ENCODE measurements at places on chromosomes 1 and 21.

GRCh38 chr1:20198918-20199317 lies 12.6 kb upstream of the PLA2G2C start:
- no peak for DNase-seq

DNA sequence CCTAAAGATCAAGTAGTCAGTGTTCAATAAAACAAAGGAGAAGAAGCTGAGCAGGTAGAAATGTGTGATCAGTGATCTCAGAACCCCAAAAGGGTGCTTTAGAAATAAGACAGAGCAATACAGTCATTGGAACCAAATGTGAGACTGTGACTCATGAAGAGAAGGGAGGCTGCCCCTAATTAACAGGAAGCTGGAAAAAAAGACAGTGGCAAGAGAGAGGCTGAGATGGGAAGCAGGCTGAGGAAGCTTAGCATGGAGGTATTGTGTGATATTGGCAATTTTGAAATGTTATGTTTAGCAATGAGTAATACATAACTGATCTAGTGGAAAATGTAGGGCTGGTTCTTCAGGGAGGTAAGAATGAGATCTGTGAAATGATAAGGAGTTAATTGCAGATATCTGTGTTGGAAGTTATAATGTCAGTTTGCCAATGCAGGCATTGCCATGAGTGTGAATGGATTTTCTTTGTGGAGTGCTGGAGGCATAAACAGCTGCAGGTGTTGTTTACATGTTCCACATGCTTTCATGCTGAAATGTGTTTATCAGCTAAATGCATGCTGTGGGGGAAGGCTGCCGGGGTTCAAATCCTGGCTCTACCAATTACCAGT lies 90.6 kb upstream of the CACNA1E start:
- no peak for DNase-seq

- no peak for DNase-seq
Observed at GRCh38 chr1:197183195-197183748, 36.8 kb upstream of the ASPM start.

- no peak for DNase-seq
Observed at GRCh38 chr1:182249201-182249676, 142.4 kb downstream of the GLUL start.

DNA sequence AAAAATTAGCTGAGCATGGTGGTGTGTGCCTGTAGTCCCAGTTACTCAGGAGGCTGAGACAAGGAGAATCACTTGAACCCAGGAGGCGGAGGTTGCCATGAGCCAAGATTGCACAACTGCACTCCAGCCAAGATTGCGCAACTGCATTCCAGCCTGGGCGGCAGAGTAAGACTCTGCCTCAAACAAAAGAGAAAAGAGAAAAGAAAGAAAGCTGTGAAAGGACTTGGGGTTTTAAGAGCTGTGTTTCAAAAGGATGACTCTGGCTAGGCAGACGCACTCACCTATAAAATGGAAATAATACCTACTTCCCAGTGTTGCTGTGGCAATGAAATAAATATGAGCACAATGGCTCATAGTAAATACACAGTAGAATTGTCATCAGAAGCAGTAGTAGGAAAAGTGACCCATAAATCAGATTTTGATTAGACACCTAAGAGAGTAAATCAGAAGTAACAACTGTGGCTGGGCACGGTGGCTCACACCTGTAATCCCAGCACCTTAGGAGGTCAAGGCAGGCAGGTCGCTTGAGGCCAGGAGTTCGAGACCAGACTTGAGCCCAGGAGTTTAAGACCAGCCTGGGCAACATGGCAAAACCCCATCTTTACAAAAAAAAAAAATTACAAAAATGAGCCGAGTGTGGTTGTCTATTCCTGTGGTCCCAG lies 45.9 kb upstream of the PUM1 start:
- no peak for DNase-seq

DNA sequence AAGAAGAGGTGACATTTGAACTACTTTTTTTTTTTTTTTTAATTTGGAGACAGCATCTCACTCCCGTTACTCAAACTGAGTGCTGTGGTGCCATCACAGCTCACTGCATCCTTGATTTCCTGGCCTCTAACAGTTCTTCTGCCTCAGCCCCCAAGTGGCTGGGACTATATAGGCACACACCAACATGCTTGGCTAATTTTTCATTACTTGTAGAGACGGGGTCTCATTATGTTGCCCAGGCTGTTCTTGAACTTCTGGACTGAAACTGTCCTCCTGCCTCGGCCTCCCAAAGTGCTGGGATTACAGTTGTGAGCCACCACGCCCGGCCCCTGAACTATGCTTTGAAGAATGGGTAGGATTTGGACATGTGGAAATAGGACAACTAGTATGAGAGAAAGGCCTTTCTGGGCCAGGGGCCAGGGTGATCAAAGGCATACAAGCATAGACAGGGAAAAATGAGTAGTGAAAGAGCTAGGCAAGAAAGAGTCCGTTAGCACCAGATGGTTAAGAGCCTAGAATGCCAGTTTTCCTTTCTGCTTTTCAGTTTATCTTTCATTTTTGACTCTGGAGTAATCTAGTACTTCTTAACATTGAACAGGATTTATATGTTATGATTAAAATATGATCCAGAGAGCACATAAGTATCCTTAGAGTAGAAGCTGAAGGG lies 6.3 kb downstream of the RABGAP1L start:
- no peak for DNase-seq
